ENCODE measurements at places on chromosomes 1 and 21. TPM values are rescaled to one million over a fixed set of nuclear protein-coding genes. Genes with fewer than 3 reads are reported as not detected.

- DNase-seq = no peak
Observed at GRCh38 chr1:194598098-194598497, 1411.7 kb upstream of the B3GALT2 start.

DNA sequence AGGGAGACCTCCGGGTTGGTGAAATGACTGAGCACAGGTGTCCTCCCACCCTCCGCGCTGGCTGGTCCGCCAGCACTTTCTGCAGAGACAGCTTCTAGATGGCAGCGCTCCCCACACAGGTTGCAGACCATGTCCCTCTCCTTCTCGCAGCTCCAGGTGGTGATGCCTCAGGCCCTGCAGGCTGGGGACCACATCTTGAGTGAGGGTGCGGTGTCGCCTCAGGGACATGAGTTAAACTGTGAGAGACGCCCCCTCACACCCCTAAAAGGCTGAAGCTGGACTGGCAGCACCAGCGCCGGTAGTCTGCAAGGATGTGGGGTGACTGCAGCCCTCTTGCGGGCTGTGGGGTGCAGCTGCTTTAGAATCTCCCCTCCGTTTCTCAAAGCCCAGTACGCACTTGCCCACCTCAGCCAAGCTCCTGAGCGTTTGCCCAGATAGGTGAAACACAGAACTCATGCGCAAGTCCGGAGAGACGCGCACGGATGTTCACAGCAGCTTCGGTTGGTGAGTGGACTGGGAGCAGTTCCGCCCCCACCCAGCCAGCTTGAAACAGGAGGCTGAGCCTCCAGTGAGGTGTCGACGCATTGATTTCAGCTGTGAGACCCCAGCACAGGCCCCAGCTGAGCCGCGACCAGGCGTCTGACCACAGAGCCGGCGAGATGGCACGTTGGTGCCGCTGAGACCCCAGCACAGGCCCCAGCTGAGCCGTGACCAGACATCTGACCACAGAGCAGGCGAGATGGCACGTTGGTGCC is 28.6 kb downstream of the COL6A1 start:
- no peak for DNase-seq

- DNase-seq = no peak
Observed at GRCh38 chr1:114126261-114127095, 27.2 kb downstream of the SYT6 start.

- DNase-seq = no peak
Observed at GRCh38 chr1:160539990-160540858, 17.2 kb upstream of the SLAMF6 start.

GRCh38 chr1:246617156-246617555 is 50.9 kb downstream of the CNST start:
- DNase-seq = no peak

DNA sequence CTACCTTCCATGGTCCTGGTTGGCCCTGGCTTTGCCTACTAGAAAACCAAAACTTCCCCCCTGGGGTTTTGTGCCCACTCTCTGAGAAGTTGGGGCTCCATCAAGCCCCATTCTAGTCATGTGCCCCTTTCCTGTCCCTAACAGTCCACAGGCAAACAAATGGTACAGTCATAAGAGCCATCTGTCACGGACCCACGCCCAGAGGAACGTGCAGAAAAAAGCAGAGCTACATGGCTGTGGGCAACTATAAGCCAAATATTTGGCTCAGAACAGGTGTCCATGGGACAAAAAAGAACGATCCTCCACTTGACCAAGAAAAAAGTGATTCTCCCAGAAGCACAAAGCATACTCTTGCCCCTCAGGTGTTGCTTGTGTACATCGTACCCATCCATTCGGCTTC is 14.6 kb upstream of the TRNAU1AP start:
- no peak for DNase-seq

DNA sequence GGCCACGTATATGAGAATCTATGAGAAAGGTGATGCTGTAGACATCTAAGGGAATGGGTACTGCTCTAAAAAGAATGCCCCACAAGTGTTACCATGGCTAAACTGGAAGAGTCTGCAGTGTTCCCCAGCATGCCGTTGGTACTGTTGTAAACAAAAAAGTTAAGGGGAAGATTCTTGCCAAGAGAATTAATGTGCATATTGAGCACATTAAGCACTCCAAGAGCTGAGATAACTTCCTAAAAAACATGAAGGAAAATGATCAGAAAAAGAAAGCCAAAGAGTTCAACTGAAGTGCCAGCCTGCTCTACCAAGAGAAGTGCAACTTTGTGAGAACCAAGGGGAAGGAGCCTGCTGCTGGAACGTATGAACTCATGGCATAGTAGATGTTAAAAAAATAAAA is 40.8 kb downstream of the PLPP3 start:
- no peak for DNase-seq

DNA sequence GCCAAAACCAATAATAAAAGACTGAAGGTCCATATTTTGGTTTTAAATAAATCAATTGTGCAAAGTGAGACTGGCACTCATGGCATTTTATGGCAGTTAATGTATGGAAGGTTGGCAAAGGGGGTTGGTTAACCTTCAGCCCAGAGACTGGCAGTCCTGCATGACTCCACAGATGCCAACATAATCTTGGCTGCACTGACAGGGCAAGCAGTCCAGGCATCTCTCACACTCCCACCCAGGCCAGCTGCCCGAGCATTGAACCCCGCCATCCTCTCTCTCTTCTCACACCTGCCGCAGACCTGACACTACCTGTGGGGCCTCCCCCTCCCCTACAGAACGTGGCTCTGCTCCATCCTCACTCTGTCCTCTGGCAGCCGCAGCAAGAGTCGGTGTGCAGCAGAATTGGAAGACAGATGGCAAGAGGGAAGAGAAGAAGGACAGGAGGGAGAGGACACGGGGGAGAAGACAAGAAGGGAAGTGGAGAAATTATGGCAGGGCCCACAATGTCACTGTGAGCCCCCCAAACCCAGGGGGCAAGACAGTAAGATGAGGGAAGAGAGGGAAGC is 43.7 kb downstream of the ITPKB start:
- DNase-seq = no peak

GRCh38 chr1:117147341-117147831 is 25.8 kb upstream of the TRIM45 start:
- DNase-seq = no peak

DNA sequence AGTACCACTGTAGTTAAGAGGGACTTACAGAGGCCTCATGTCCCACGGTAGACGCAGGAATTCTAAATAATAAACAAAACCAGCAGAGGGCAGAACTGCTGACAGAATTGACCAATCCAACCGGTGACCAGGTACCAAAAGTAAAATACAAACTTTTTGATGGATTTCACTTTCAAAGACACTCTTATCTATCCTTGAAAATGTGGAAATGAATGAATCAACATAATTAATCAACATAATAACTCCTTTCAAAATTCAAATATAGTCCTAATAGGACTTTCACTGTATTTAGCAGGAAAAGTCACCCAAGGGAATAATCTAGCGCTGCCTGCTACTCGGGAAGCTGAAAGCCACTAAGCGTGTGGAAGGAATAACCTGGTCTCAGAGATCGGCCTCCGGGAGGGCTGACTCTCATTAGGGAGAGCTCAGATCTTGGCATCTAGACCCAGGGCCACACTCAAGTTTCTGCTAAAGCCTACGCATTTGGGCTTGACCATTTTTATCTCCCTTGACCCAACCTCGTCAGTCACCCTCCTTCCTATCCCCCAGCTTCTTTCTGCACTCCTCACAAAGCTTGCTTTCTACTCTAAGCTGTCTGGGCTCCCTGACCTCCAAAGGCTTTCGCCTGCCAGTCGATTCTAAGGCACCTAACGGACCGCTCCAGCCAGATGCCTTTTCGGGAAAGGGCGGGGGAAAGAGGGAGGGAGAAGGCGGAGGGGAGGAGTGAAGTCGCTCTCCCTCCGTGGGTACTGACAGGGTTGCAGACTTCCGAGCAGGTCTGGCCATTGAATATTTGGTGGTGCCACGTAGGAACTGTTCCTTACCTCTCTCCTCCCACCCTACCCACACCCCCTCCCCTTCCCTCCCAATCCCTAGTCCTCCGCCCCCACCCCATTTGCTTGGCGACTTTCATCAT is 1.6 kb downstream of the COL11A1 start:
- no peak for DNase-seq

GRCh38 chr21:41866274-41866809 is 12.8 kb downstream of the PRDM15 start:
- no peak for DNase-seq

DNA sequence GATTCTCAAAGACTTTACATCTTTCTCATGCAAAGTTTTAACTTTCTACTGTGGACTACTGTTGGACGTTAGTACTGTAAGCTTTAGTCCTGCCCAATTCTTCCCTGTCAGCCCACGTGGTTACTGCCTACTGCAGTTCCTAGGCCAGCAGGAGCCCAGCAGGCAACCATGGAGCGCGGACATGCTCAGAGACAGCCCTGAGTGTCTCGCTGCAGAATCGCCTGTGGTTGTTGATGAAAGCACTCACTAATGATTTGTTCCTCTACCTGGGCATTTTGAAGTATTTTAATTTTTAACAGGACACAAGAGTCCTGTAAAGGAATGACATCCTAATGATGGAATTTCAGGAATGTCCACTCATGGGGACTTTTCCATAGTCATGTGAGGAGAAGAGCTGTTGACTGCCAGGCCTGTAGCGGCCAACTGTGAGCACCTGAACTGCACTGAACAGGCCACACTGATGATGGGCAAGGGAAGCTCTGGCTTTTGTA is 44.1 kb downstream of the PGBD5 start:
- DNase-seq = no peak

- DNase-seq = no peak
Observed at GRCh38 chr1:153932156-153933131, 9.7 kb upstream of the GATAD2B start.

- no peak for DNase-seq
Observed at GRCh38 chr1:53076721-53077598, 14.9 kb downstream of the PODN start.

Gene CHI3L2
- total RNA-seq = 8.1 TPM

Gene TLR5
- total RNA-seq = 2.8 TPM

Gene RYR2
- 0.39 TPM for total RNA-seq

Gene ITLN1
- not detected for total RNA-seq

Gene S100B
- total RNA-seq = not detected

Gene DEPDC1
- total RNA-seq = not detected

Gene FCGR3A
- 4.3 TPM for total RNA-seq

Gene THEM5
- not detected for total RNA-seq

Gene OR6N1
- not detected for total RNA-seq
